ENCODE measurements at places on chromosomes 4 and X.
A peak's percentile ranks its signal among the peaks of the same experiment; 100 is the strongest.

GRCh38 chr4:4733663-4734062 lies 125.8 kb upstream of the MSX1 start:
- no peak for DNase-seq

- no peak for DNase-seq
Observed at GRCh38 chrX:124455966-124456365, 109.6 kb downstream of the SH2D1A start.

DNA sequence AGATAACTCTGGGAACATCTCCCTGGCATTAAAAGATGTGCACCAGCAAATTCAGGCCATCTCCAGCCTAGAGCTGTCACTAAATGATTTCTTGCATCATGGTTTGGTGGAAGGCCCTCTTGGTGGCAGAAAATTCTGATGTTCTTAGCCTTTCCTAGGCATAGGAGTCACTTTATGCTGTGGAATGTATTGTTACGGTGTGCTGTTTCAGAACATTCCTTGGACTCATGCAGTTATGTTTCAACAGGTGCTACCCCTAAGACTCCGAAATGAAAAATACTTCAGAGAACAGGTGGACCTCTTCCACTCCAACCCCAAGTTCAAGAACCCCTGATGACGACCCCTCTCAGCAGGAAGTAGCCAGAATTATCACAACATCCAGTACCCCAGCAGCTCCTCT lies 20.3 kb upstream of the PAPSS1 start:
- no peak for DNase-seq

DNA sequence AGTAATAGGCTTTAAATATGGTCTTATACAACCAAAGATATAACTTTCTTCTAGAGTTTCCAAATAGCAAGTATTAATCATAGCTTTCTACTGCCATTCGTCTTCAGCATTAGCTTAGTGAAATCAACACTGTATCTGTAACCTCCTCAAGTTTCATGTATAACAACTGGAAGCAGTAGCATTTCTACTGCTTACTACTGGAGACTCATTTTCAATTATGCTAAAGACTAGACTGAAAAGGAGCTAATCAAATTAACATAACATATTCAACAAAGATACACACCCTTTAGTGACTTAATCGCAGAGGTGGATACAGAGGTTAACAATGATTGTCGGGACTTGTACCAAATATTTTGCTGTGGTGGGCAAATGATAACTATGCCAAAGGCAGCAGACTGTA lies 344.2 kb upstream of the TEX13C start:
- no peak for DNase-seq

- DNase-seq, result no peak
Observed at GRCh38 chrX:45527834-45528233, 327.2 kb upstream of the DIPK2B start.

- peak; percentile 7 for DNase-seq
Observed at GRCh38 chr4:73593631-73594241, 26.5 kb downstream of the RASSF6 start.

- DNase-seq, result no peak
Observed at GRCh38 chr4:25433966-25434827, 57.1 kb downstream of the ANAPC4 start.

DNA sequence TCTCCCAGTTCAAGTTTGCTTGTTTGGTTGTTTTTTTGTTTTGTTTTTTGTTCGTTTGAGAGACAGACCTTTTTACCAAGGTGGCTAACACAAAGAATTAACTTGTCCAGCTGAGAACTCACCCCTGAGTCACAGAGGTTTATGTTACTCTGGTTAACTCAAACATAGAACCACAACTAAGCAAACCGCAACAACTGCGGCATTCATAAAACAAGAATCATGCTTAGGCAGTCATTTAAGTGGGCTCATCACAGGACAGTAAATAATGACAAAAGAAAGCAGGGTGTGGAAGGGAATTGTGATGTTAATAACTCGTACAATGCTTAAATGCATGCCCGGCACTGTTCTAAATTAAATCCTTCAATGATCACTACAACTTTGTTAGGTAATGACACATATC lies 24.7 kb upstream of the IL13RA1 start:
- DNase-seq, result no peak

DNA sequence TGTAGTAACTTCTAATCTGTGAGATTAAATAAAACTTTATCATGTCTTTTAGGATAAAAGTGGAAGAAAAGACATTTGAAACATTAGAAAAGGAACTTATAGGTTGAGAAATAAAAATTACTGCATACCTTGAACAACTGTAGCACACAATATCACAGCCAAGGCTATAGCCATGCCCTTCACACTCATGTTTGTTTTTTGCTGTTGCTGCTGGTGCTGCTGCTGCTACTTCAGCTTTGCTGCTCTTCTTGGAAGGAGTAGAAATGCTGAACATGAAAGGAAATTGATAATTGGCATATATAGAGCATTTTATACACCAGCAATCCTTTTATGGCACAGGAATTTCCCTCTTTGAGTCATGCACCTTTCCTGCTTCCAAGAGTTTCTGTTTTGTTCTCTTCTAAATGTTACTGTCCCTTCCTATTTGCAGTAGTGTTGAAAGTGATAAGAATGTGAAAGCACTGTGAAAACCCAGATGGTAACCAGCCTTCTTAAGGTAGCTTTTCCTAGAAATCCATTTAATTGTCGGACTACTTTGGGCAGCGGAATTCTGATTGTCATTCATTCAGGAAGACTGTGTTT lies at the start of gene CXCL11:
Gene CXCL11, minus strand, starts transcription at position 272 of the 582 bp plus-strand sequence. Its CDS starts 83 bp downstream, at position 189.
- no peak for DNase-seq
